Neuronal stem cell (in vitro differentiated cells): ENCODE measurements at places on chromosomes 12 and 14.

GRCh38 chr14:54901380-54902142 lies 1.1 kb downstream of the GCH1 start:
- no peak overlapping the region for H3K27ac ChIP-seq
- H3K36me3 ChIP-seq = no peaks in the 10 kb centered on the region
- no peak for DNase-seq
- peaks cover 3% of the 10 kb centered on the region for H3K4me1 ChIP-seq

DNA sequence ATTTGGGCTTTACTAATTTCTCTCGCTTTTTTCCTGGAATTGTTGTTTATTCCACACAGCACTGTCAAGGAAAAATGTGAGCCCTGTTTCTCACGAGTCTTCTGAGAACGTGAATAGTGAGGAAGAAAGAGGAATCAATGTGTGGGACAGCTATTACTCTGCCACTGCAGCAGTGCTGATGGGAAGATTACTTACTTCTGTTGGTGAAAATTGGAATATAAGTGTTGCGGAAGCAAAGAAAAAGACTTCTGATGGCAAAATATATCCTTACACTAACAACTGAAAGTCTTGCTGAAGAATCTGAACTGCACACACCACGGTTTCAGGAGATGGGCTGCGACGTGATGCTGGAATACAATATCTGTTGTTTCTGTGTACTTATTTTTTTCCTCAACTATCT lies 884.2 kb downstream of the AACS start:
- no peak overlapping the region for H3K4me3 ChIP-seq
- H3K4me1 ChIP-seq = no peaks in the 10 kb centered on the region
- no peak for DNase-seq
- H3K36me3 ChIP-seq = no peaks in the 10 kb centered on the region

GRCh38 chr12:49854976-49855375 lies 12.1 kb upstream of the BCDIN3D start:
- H3K4me1 ChIP-seq = no peaks in the 10 kb centered on the region
- no peaks in the 10 kb centered on the region for H3K36me3 ChIP-seq
- no peak for DNase-seq
- no peak overlapping the region for H3K4me3 ChIP-seq

GRCh38 chr14:100332797-100333196 lies 9.7 kb downstream of the SLC25A47 start:
- no peaks in the 10 kb centered on the region for H3K4me1 ChIP-seq
- no peak overlapping the region for H3K27ac ChIP-seq
- H3K36me3 ChIP-seq = peaks cover 11% of the 10 kb centered on the region
- no peak for DNase-seq
- no peak overlapping the region for H3K4me3 ChIP-seq
- no peaks in the 10 kb centered on the region for H3K27me3 ChIP-seq

DNA sequence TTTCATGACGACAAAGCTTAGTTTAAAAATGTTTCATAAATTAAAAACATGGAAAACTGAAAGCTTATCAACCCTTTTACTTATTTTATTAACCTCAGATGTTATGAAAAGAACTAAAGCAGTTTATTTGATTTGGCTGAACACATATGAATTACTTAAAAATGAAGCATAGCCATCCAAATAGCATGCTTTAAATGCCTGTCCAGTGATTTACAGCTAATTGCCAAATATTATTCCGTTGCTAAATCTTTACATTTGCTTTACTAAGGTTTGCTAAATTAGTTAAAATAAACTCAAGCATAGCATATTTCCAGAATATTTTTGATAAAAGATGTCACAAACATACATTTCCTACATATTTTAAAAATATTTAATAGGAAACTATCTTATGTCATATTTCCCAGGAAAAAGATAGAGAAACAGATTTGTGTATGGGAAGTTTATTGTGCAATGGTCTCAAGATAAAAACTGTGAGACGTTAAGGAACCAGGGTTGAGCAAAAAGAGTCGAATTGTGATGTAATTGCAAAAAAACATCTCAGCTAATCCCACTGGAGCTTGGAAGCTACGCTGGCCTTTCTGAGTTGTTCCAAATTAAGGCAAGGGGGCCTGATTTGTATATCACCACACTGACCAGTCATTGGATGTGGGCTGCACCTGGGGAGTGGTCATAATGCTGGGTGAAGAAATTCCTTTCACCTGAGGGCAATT lies 25.8 kb downstream of the GPR135 start:
- no peak for DNase-seq
- no peaks in the 10 kb centered on the region for H3K36me3 ChIP-seq
- H3K4me1 ChIP-seq = no peaks in the 10 kb centered on the region
- H3K4me3 ChIP-seq = no peak overlapping the region

DNA sequence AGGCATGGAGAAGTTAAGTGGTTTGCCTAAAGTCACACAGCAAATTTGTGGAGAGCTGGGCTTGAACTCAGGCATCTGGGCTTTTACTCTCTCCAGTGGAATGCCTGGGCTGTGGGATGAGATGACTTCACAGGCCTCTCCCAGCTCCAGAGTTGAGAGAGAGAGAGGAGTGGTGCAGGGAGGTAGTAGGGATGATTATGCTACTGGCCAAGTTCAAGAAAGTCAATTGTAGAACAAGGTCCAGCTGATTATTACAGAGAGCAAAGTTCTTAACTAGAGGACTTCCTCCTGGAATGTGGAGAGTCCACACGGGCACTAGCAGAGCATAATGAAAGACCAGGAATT lies 769 bp upstream of the EMP1 start:
- no peak for DNase-seq
- H3K36me3 ChIP-seq = no peaks in the 10 kb centered on the region
- H3K27ac ChIP-seq = no peak overlapping the region
- H3K4me1 ChIP-seq = peaks cover 17% of the 10 kb centered on the region
- H3K27me3 ChIP-seq = no peaks in the 10 kb centered on the region
- no peak overlapping the region for H3K4me3 ChIP-seq

DNA sequence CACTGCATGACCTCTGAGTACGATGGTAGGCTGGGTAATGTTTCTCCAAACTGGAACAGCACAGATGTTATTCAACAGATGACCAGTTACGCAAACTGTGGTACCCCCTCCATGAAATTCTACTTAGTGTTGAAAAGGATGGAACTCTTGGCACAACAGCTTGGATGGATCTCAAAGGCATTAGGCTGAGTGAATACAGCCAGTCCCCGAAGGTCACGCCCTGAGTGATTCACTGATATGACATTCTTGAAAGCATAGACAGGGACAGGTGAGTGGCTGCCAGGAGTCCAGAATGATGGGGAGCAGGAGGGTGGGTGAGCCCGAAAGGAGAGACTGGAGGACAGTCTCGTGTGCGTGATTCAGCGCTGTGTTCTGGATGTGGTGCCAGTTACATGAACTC lies 187.5 kb upstream of the TMEM132C start:
- H3K27me3 ChIP-seq = no peaks in the 10 kb centered on the region
- no peak overlapping the region for H3K4me3 ChIP-seq
- H3K4me1 ChIP-seq = peaks cover 5% of the 10 kb centered on the region
- H3K36me3 ChIP-seq = no peaks in the 10 kb centered on the region
- H3K27ac ChIP-seq = no peak overlapping the region
- DNase-seq = no peak

DNA sequence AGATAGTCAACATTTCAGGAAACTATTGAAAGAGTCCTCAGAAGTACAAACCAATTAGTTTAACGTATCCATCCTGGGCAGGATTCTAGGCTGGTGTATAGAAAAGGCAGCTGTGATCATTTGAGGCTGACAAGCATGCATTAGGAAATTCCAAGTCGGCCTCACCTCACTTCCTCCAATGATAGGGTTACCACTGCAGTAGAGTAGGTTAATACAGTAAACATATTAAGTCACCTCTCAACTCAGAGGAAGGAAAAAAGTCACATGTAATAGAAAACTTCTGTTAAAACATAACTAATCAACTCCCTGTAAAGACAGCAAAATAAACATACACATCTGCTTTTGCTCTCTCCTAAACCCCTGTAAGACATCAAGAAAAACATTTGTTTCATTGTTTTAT lies 33.5 kb downstream of the MED13L start:
- no peaks in the 10 kb centered on the region for H3K36me3 ChIP-seq
- peaks cover 14% of the 10 kb centered on the region for H3K4me1 ChIP-seq
- H3K27ac ChIP-seq = no peak overlapping the region
